ENCODE measurements at places on chromosomes 5 and 9.
A peak's percentile ranks its signal among the peaks of the same experiment; 100 is the strongest.

DNA sequence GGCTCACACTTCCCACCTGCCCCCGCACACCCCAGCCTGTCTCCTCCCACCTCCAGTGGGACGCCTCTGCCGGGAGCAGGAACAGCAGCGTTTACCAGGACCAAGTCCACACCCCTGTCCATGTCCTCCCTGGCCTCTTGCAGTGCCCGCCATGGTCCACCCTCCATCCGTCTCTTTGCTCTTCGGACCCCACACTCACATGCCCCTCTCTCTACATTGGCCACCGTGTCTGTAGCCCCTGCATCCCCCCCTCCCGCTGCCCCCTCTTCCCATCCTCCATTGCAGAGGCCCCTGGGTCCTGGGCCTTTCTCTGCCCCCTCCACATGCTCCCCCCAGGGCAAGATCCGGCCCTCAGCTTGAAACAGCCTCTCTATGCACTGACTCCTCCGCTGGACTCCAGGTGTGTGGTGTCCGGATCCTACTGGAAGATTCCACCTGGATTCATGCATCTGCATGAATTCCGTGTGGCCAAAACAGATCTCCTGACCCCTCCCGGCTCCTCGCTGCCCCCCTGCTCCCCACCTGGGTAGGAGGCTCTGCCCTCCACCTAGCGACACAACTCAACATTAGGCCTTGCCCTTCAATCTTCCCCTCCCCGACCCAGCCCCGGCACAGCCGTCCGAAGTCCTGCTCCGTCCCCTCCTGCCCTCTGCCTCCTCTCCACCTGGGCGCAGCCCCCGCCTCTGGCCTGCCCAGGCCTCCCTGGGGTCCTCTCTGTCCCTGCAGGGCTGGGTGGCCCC is 168.5 kb downstream of the OLFM1 start:
- DNase-seq: no peak

GRCh38 chr5:178435321-178436238 is 154.6 kb downstream of the COL23A1 start:
- DNase-seq: no peak

DNA sequence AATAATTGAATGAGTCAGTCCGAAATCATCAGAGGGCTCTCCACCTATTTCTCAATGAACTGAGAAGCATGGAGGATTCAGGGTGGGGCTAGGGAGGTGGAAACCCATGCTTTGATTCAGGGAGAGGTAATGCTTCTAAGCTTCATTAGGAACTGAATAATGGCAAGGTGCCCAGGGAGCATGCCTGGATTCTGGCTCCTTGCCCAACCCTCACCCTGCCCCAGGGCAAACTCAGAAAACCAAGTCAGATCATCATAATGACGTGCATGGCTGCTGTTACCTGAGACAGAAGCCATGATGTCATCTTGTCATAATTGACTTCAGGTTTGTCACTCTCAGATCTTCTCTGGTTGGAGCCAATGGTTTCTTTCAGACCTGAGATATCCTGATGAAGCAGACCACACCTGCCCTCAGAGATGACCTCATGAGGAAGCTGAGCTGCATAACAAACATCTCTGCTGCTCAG is 199.6 kb downstream of the SYK start:
- no peak for DNase-seq

DNA sequence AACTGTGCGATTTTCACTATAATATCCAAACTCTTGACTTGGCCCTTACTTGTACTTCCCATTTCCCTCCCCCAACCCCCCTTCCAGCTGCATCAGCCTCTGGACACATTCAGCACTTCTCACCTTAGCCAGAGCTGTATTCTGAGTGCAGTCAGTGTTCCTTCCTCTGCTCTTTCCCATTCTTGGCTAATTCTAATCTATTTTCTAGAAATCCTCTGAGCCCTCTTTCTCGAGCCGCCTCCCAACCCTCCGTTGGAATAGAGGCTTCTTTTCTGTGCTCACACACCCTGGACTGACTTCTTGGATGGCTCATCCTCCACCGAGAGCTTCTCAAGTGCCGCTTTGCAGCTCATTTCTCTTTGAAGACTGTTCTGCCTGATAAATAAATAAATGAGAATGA is 188.8 kb downstream of the NTRK2 start:
- DNase-seq: no peak

DNA sequence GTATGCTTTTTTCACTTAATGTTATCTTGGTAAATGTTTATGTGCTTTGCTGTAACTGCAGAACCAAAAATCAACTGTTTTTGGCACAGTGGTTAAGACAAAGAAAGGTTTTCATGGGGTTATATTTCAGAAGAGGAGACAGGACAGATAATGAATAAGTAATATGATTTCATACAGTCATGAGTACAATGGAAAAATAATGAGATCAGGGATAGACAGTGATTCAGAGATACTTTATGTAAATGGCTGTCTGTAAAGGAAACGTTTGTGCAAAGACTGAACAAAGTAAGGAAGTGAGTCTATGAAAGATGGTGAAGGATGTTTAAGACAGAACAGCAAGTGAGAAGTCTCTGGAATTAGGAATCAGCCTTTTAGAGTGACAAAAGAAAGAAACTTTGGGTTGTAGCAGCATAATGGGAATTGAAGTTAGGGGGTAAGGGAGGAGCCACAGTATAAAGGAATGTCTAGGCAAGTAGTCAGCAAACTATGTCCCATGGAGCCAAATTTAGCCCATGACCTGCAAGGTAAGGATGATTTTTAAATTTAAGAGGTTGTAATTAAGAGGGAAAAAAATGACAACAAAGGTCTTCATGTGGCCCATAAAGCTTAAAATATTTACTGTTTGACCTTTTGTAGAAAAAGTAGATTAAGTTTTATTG is 55.0 kb downstream of the TNPO1 start:
- no peak for DNase-seq

- no peak for DNase-seq
Observed at GRCh38 chr5:57780306-57780960, 297.8 kb upstream of the ACTBL2 start.

DNA sequence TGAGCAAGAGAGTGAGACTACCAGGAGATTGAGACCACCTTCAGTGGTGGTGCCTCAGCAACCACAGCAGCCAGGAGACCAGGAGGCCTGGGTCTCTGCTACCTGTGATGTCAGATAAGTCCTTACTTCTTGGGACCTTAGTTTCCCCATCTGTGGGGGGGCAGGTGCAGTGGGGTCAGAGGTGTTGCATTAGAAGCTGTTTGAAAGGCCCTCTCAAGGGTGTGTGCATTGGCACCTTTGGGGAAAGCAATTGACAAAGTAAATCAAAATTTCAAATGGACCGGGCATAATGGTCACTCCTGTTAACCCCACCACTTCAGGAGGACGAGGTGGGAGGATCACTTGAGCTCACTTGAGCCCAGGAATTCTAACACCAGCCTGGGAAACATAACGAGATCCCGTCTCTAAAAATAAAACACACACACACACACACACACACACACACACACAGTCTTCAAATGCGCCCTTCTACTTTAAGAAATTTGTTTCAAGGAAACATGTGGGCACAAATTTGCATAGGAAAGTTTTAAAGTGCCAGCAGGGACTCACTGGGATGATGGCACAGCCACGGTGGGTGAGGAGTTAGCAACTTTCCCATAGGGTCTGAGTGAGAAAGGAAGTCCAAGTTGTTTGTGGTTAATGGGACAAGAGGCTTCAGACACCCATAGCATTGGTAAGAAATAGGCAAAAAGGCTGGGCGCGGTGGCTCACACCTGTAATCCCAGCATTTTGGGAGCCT is 1.3 kb upstream of the AK1 start:
- no peak for DNase-seq

DNA sequence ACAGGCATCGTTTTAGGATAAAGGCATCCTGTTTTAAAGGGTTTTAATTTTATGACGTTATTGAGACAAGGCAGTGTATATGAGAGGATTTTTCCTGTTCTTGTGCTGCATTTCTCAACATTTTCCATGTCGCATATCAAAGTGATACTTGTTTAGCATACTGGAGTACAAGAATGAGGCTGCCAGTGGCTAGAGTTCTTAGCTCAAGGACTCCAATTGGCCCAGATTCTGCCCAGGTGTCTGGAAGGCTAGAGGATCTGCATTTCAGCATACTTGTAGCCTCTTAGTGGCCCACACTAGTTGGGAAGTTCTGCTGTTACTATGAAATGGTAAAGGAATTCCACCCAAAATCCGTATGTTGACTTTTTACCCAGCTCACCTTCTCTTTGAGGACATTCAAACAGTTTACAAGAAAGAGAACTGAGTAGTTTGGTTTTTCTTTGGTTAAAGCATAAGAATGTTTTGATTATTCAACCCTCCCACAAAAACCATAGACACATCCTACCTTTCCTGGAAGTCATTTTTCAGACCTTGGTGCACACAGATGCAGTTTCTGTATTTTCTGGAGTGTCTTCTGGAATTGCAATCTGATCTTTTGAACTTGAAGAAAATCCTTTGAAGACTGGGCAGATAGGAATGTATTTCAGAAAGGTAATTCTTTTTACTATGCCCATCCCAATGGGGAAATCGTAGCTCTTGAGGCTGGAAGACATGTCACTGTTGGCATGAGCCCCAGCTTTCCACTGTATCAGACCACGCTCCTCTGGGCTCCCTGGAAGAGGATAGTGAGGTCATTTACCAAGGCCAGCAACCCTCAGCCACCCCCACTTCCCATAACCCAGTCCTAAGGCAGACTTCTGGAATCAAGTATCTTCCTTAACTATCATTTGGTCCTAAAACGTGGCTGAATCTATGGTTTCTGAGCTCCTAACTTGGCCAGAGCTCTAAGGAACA is 11.3 kb downstream of the SLC23A1 start:
- DNase-seq: no peak

DNA sequence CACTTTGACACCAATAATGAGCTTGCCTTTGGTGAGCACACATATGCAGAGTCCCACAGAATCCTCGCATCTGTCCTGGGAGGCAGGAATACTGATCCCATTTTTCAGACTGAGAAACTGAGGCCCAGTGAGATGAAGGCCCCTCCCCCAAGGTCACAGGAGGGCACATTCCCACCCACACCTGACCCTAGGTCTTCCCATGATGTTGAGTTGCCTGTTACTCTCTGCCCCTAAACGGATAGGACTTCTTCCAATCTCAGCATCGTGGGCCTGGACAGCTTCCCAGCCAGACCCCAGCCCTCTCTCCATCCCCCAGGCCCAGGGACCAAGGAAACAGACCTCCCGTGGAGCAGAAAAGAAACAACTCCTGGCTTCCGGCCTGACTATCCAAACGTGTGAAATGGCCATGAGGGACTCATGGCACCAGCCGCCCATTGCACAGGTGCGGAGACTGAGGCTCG is 877 bp downstream of the SH3GLB2 start:
- DNase-seq: no peak

DNA sequence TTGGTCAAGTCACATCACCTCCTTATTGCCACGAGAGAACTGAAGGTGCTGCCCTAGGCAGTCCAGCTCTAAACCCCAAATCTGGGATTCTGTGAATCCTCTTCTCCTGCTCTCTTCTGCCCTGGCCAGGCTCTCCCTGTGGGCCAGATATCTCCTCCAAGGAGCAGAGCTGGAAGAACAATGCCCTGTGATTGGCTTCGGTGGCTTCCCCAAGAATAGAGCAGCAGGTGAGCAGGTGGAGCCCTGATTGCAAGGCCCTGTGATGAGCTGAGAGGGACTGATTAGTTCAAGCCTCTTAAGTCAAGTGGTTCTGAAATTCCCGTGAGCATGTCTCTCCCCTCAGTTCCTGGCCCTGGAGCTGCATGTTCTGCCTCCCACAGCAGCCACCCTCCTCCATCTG is 175.3 kb upstream of the BRINP1 start:
- no peak for DNase-seq

DNA sequence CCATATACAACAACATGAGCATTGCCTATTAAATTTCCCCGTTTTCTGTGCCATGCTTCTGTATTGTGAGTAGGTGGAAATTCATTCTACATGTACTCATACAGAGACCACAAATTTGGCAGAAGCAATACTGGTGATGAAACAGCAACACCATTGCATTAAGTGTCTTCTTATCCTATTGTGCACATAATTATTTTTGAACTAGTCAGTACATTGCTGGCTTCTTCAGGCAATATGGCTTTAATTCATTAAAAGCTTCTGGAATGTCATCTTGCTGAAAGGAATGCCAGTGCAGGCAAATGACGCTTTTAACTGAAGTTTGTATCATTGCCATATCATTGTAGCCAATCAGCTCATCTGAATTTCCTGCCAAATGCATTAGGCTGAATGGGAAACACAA is 82.6 kb downstream of the KIAA1958 start:
- DNase-seq: peak; percentile 97

Measured in AG04449 (cell line).